Kidney (tissue), 22 donors: ENCODE measurements at places on chromosomes 4 and X. TPM values are rescaled to one million over a fixed set of nuclear protein-coding genes. Genes with fewer than 3 reads are reported as not detected.
A peak's percentile ranks its signal among the peaks of the same experiment; 100 is the strongest.

Gene TIMP1
- polyA plus RNA-seq = 382 TPM

Gene AFF2
- polyA plus RNA-seq = 0.09 TPM

Gene TEX13D
- not detected for polyA plus RNA-seq

Gene MAGEA6
- not detected for polyA plus RNA-seq

Gene DNAAF6
- polyA plus RNA-seq = not detected

Gene GAB3
- polyA plus RNA-seq = 0.95 TPM

Gene MAGEA1
- not detected for polyA plus RNA-seq

Gene PCYT1B
- 0.26 TPM for polyA plus RNA-seq

- DNase-seq = peak; percentile 13
Measured at GRCh38 chrX:103275947-103276567, 493 bp downstream of the TCEAL5 start.

DNA sequence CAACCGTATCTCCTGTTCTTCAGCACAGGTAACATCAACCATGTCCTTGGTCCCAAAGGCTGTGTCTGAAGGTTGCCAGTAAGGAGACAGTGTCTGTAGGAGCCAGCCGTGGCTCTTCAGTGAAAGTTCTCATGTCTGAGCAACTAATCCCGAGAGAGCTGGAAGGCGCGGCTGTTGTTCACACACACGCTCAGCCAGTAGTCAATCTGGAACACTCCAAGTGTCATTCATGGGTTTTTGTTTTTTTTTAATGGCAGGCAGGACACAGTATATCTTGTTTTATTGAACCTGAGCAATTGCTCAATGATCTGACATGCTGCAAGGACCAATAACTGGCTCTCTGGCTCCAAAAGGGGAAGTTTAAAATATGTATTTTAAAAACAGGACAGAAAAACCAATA lies 48.4 kb upstream of the MAP3K15 start:
- DNase-seq = no peak

- DNase-seq = no peak
Measured at GRCh38 chr4:36432586-36432985, 151.2 kb downstream of the DTHD1 start.

DNA sequence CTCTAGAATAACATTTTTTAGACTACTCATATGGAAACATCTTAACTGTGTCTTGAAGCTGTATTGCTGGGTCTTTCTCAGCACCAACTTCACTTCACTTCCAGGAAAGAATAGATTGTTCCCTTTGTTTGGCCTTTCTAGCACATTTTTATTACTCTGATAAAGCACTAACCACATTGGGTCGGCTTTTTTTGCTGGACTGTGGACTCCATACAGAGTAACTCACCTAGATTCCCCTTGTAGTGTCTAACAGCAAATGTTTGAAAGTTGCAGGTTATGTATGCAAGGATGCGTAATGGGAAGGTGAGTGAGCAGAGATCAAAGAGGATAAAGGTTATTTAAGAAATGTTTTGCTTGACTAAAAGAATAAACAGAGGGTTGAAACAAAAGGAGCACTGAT lies 101.2 kb downstream of the MMRN1 start:
- DNase-seq = peak; percentile 19

- no peak for DNase-seq
Measured at GRCh38 chr4:151315212-151315886, 10.1 kb downstream of the SH3D19 start.

DNA sequence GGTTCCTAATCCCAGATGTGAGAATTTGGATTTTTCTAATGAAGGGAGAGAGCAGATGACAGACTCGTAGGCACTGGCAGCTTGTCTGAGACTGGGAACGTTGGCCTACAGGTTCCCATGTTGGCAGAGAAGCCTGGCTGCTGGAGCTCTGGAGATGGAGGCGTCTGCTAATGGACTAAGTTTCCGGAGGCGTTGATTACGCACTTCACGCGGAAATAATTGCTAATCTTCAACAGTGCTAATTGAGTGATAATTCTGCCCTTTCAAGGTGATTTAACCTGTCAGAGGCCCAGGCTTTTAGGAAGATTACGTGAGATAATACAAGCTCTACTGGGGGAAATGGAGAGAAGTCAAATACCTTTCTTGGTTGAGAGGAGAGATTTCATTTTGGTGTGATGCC lies 77.4 kb downstream of the PSAPL1 start:
- DNase-seq = no peak

GRCh38 chr4:101289306-101289705 lies 58.0 kb downstream of the PPP3CA start:
- DNase-seq = no peak

GRCh38 chr4:174528226-174528625 lies 5.9 kb upstream of the HPGD start:
- DNase-seq = no peak

DNA sequence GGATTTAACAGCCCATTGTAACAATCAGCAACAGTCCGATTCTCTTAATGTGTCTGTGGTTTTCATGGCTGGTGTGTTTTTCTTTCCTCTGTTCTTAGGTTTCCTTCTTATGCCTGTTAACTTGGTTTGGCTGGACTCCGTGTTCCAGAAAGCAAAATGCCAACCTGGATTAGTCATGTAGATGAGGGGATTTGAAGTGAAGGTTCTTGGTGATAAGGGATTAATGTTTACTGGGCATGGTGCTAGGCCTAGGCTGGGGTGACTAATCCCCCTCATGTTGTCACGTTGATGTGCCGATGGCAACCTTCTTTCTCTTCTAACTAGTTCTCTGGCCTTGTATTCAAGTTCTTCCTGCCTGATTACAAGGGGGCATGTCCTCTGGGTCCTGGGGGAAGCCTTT lies 85.9 kb downstream of the REPS2 start:
- no peak for DNase-seq

- DNase-seq = peak; percentile 56
Measured at GRCh38 chrX:152915541-152916241, 17.8 kb downstream of the ZNF185 start.
